ENCODE measurements at places on chromosomes 3 and 15.
A peak's percentile ranks its signal among the peaks of the same experiment; 100 is the strongest.

GRCh38 chr15:57041416-57041815, 123.0 kb downstream of the TCF12 start:
- DNase-seq = no peak

GRCh38 chr3:100225883-100226282, 34.9 kb upstream of the TBC1D23 start:
- no peak for DNase-seq

- no peak for DNase-seq
These were observed 36.7 kb upstream of the NDUFB4 start for GRCh38 chr3:120559242-120560061.

DNA sequence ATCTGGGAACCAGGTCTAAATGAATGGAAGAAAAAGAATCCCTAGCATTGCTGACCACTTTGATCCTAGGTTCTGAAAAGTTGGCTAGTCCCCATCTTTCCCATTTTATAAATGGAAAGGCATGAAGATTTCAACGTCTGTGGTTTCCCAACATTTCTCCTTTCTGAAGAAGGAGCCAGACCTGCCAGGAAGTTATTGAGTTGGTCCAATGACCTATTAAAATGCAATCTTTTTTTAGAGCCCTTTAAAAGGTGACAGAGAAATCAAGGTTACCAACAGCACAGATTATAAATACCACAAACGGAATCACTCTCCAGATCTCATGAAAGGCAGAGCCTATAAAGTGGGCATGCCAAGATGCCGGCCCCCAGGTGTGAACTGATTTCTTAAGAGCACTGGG, 505.6 kb upstream of the THBS1 start:
- DNase-seq = no peak

DNA sequence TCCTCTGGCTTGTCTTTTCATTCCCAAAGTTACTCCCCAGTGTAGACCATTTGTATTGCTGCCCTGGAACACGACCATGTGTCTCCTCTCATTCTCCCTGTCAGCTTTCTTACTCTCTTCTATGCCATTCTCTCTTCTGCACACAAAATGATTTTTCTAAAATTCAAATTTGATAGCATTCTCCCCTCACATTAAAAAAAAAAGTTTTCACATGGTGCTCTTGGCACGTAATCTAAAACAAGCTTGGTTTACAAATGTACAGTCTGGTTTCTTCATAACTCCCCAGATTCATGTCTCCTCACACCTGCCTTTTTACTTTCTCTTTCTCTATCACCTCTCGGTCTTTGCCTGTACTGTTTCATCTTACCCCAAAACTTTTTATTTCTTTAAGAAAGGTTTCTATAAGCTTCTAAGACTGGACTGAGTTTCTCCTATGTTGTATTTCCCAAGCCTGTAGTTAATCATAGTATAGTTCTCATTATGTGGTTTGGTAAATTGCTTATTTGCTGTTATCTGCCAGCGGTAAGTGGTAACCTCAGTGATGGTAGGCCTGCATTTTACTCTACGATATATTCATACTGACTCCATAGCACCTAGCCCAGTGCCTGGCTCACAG, 31.2 kb downstream of the BCHE start:
- no peak for DNase-seq

- no peak for DNase-seq
These were observed 25.8 kb upstream of the PIAS1 start for GRCh38 chr15:68028137-68028887.

DNA sequence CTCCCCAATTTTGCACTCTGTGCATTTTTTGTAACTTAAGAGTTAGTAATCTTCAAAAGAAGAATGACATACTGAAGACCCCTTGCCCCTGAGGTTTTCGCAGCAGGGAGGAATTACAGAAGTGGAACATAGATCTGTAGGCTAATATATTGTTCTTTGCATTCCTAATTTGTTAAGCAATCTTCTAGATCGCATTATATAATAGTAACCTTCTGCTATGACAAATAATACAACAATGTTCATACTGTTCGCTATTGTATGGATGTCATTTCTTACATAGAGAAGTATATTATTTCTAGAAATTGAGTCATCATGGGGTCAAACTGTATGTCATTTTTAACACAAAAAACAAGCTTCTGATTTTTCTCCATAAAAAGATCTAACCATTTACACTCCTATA, 95.8 kb upstream of the TGFBR2 start:
- no peak for DNase-seq

DNA sequence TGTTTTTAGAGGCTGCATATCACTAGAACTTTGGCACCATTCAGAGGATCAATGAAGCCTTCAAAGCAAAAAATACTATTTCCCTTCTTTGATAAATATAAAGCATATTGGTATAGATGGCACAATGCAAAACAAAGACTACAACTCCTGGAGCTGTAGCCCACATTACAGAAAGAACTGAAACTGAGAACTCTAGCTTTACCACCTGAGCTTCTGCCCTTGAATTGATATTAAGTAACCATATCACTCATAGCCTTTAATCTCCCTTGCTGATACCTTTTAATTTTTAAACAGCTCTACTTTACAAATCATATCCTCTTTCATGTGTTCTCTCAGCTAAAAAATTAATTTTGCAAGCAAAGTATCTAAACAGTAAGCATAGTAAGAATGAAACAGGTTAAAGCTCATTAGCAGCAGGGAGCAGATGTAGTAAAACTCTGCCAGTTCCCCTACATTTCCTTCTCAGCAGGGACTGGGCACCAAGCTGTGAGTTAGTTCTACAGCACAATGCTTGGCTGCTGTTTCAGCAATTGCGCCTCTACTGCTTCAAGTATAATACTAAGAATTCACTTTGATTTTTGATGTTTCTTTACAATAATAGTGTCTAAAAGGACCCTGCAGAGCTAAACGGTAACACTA, 97.9 kb upstream of the NANOGP8 start:
- DNase-seq = peak; percentile 35

- DNase-seq = no peak
These were observed 468.5 kb downstream of the NLGN1 start for GRCh38 chr3:173865900-173866498.

- DNase-seq = peak; percentile 2
These were observed 34.4 kb downstream of the PAQR9 start for GRCh38 chr3:142929109-142929508.

GRCh38 chr3:180059356-180059755, 22.6 kb upstream of the PEX5L start:
- DNase-seq = no peak

- DNase-seq = no peak
These were observed at the start of gene BTLA for GRCh38 chr3:112498914-112499711. Gene BTLA (minus strand): TSS chr3:112499472. CDS start chr3:112499358, 114 bp downstream.

GRCh38 chr3:161946443-161946960, 449.9 kb downstream of the OTOL1 start:
- no peak for DNase-seq

DNA sequence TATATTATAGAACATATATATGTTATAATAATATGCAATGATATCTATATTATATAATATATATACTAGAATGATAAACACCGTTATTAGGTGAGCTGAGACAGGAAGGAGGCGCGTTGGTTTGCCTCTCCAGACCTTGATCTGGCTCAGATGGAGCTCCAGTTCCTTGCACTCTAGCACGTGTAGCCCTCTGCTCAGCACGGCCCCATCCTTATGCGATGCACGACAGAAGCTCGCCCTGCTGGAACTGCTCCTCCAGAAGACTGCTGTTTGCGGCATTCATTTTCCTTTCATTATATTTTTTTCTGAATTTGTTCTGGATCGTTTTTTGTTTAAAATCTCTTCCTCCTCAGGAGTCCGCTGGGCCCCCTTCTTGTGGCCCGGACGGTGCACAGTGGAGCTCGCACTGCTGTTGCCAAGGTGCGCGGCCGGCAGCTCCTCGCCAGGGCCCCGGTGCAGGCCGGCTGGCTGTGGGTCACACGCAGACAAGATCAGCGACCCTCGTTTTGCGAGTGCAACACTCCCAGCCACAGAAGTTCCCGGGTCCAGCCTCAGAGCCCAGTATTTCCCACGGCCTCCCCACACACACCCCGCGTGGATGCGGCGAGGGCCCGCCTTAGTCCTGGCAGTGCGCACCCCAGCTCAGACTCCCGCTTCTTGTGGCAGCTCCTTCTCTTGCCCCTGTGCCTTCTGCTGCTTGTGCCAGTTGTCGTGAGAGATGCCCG, 112.2 kb downstream of the CHL1 start:
- peak; percentile 16 for DNase-seq

- no peak for DNase-seq
These were observed 273.0 kb downstream of the PLCL2 start for GRCh38 chr3:17157713-17158112.

- DNase-seq = no peak
These were observed 15.8 kb upstream of the SSUH2 start for GRCh38 chr3:8660175-8661118.

DNA sequence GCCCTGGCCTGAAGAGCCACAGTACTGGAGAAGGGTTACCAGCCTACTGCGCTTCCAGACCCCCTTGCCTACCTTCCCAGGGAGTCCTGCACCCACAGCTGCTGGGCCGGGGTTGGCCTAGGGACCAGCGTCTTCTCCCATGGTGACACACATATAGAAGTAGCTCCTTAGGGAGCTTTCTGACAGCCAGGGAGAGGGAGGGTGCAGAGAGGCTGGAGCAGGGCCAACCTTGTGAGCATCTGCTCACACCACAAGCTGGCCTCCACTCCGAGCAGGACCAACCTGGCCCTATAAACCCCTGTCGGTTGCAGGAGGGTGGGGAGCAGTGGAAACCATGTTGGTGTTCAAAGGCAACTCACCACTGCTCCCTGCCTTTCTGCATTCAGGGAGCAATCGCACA, 35.2 kb downstream of the SRPRB start:
- DNase-seq = no peak

- DNase-seq = peak; percentile 78
These were observed 37.9 kb downstream of the CHRD start for GRCh38 chr3:184417619-184418327.

- DNase-seq = no peak
These were observed 180.9 kb upstream of the TBL1XR1 start for GRCh38 chr3:177378168-177378567.

Data from eye (tissue), 1 donor.